ENCODE measurements at places on chromosomes 12 and 14. TPM values are rescaled to one million over a fixed set of nuclear protein-coding genes. Genes with fewer than 3 reads are reported as not detected.

Gene IPO4
- 157 TPM for total RNA-seq

Gene DTX1
- total RNA-seq, result 5.5 TPM

Gene HHIPL1
- 0.15 TPM for total RNA-seq

- no peak overlapping the region for H3K4me3 ChIP-seq
- no peaks in the 10 kb centered on the region for H3K4me1 ChIP-seq
- H3K27ac ChIP-seq, result no peak overlapping the region
- H3K27me3 ChIP-seq, result no peaks in the 10 kb centered on the region
Measured at GRCh38 chr14:24297190-24297964, 2.2 kb downstream of the DHRS1 start.

DNA sequence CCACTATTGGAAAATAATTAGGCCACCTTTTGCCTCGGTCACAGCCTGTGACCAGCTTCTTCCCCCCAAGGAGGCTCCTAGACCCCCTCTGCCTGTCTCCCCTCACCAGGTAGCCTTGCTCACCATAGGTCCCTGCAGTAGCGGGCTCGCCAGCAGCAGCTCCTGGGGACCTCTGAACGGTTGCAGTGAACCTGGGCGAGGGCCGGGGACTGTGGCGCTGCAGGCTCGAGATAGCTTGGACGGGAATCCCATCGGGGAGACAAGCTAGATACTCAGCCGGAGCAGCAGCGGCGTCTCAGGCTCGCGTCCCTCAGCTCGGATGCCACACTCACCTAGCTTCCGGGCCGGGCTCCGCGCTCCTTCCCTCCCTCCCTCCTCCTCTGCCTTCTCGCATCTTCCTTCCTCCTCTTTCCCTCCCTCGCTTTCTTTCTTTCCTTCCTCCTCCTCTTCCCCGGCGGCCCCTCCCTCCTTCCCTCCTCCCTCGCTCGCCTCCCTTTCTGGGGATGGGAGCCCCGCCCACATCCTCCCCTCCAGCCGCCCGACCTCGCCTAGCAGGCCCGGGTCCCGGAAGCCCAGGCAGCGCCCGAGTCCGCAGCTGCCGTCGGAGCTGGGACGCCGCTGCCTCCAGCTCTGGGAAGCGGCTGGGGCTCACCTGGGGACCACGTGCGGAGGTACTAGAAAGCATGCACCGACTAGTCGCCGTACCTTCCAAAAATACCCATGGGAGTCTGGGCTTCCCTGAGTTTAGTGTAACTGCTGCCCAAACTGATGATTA is at the start of gene BMP4:
TSS of gene BMP4 (minus strand) at position 399 of the 775 bp plus-strand sequence. CDS start 4,603 bp downstream, outside the sequence.
- H3K27me3 ChIP-seq, result peaks cover 98% of the 10 kb centered on the region
- H3K4me3 ChIP-seq, result no peak within 1 kb of the TSS
- peak; percentile 6 for DNase-seq
- H3K27ac ChIP-seq, result no peak within 1 kb of the TSS

DNA sequence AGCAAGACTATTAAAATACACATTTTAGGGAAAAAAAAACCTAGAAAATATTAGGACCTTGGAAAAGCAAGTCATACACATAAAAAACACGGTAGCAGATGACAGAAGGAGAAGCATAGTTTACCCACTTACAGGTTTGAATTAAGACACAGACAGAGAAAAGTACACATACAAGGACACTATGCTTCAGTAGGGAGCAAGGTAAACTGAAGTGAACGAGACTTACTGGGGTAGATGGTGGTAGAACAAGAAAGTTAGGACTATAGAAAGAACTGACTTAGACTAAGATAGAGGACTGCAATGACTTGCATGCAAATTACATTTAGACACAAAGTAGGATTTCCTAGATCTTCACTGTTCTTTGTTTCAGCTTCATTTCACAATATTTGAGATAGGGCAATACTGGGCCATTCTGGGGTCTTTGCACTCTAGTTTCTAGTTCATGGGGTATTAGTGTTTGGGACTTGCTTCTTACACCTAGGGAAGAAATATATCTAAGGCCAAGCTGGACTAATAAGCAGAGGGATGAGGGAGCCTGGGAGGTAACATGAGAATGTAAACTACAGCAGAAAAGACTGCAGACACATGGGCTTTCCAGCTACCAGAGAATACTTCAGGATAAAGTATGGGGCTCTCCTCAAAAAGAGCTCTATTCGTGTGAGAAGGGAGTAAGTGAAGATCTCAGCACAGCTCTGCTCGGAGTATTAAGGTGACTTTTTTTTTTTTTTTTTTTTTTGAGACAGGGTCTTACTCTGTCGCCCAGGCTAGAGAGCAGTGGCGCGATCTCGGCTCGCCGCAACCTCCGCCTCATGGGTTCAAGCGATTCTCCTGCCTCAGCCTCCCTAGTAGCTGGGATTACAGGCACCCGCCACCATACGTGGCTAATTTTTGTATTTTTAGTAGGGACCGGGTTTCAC is 27.7 kb upstream of the STAC3 start:
- no peak overlapping the region for H3K4me3 ChIP-seq
- DNase-seq, result no peak
- H3K27ac ChIP-seq, result no peak overlapping the region
- peaks cover 25% of the 10 kb centered on the region for H3K36me3 ChIP-seq

GRCh38 chr14:69328317-69328716 is 68.4 kb downstream of the GALNT16 start:
- H3K4me1 ChIP-seq, result no peaks in the 10 kb centered on the region
- no peak overlapping the region for H3K4me3 ChIP-seq
- no peak overlapping the region for H3K27ac ChIP-seq
- DNase-seq, result no peak

GRCh38 chr14:51285120-51285519 is 45.1 kb downstream of the TMX1 start:
- no peaks in the 10 kb centered on the region for H3K27me3 ChIP-seq
- no peak overlapping the region for H3K4me3 ChIP-seq
- no peaks in the 10 kb centered on the region for H3K4me1 ChIP-seq

- no peaks in the 10 kb centered on the region for H3K36me3 ChIP-seq
- H3K27ac ChIP-seq, result no peak overlapping the region
- no peaks in the 10 kb centered on the region for H3K27me3 ChIP-seq
- H3K4me1 ChIP-seq, result no peaks in the 10 kb centered on the region
- no peak overlapping the region for H3K4me3 ChIP-seq
Measured at GRCh38 chr14:58977366-58977765, 211.1 kb upstream of the DAAM1 start.

- peaks cover 24% of the 10 kb centered on the region for H3K4me1 ChIP-seq
- no peaks in the 10 kb centered on the region for H3K27me3 ChIP-seq
- DNase-seq, result no peak
Measured at GRCh38 chr12:116542345-116542956, 16.7 kb upstream of the MAP1LC3B2 start.

DNA sequence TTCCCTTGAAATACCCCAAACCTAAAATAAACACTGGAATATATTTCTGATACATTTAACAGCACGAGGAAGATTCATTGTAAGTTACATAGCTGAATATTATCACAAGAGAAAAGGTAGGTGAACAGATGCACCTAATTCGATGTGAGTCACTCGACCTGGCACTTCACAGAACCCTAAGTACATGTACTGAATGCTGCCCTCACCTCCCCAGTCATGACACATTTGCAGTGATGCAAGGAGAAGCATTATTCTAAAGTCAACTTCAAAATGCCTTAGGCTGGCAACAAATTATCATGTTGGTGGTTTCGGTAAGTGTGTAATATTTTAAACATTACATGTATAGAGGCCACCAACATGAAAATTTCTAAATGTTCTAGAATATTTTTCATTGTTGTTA is 35.2 kb upstream of the TMTC2 start:
- H3K36me3 ChIP-seq, result no peaks in the 10 kb centered on the region
- H3K4me1 ChIP-seq, result peaks cover 8% of the 10 kb centered on the region
- no peak for DNase-seq
- H3K4me3 ChIP-seq, result no peak overlapping the region
- no peak overlapping the region for H3K27ac ChIP-seq
